ENCODE measurements at places on chromosomes 6 and 20.

- no peak for DNase-seq
Observed at GRCh38 chr6:123925842-123926399, 122.3 kb downstream of the NKAIN2 start.

GRCh38 chr6:122412001-122412400 lies 12.5 kb downstream of the HSF2 start:
- no peak for DNase-seq

DNA sequence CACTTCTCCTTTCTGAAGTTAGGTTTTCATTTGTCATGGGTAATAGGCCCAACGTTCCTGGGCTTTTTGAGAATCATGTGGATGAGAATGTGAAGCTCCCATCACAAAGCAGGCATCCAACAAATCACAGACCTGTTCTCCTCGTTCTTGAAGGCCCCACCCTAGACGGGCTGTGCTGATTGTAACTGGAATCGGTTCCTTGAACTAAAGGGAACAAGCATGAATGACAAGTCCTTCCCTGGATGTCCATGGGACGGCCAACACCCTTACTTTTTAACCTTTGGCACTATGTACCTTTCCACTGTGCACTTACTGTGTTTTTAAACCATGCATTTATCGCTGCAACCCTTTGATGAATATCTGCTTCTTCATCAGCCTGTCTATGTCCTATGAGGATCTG lies 438.2 kb downstream of the CD83 start:
- no peak for DNase-seq

- no peak for DNase-seq
Observed at GRCh38 chr6:52293067-52293466, 8.5 kb upstream of the MCM3 start.

DNA sequence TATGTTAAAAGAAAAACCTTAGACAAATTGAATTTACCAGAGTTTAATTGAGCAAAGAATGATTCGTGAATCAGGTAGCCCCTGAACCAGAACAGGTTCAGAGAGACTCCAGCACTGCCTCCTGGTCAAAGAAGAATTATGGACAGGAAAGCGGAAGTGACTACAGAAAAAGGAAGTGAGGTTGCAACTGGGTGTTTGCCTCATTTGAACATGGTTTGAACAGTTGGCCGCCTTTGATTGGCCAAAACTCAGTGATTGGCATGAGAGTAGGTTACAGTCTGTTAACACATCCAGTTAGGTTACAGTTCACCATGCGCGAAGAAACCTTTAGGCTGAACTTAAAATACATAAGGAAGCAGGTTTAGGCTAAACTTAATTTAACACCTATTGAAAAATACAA lies 248.8 kb downstream of the TFAP2A start:
- no peak for DNase-seq

GRCh38 chr6:136982928-136983327 lies 60.8 kb downstream of the SLC35D3 start:
- no peak for DNase-seq

Data from tibial nerve (tissue), 4 donors.